ENCODE measurements at places on chromosomes 2 and 18.
A peak's percentile ranks its signal among the peaks of the same experiment; 100 is the strongest.

- no peak for DNase-seq
These were observed 173.0 kb downstream of the NEDD4L start for GRCh38 chr18:58217052-58217451.

GRCh38 chr2:48504647-48505327, 25.2 kb upstream of the STON1 start:
- no peak for DNase-seq

GRCh38 chr2:19225931-19226330, 132.5 kb downstream of the OSR1 start:
- no peak for DNase-seq

DNA sequence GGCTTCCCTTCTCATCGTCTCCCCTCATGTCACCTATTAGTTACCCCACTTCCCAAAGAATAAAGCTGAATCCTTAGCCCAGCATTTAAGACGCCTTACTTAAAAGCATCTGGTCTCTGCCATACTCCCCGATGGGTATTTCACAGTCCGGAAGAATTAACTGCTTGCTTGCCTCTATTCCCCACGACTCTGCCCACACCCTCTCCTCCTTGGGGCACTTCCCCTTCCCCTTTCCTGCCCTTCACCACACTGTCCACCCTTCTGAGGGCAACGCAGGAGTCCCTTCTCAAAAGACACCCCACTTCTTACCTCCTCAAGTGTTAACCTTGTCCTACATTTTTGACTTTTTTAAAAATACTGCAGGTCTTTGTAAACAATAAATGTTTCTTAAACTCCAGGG, 60.1 kb upstream of the RMP24 start:
- no peak for DNase-seq

DNA sequence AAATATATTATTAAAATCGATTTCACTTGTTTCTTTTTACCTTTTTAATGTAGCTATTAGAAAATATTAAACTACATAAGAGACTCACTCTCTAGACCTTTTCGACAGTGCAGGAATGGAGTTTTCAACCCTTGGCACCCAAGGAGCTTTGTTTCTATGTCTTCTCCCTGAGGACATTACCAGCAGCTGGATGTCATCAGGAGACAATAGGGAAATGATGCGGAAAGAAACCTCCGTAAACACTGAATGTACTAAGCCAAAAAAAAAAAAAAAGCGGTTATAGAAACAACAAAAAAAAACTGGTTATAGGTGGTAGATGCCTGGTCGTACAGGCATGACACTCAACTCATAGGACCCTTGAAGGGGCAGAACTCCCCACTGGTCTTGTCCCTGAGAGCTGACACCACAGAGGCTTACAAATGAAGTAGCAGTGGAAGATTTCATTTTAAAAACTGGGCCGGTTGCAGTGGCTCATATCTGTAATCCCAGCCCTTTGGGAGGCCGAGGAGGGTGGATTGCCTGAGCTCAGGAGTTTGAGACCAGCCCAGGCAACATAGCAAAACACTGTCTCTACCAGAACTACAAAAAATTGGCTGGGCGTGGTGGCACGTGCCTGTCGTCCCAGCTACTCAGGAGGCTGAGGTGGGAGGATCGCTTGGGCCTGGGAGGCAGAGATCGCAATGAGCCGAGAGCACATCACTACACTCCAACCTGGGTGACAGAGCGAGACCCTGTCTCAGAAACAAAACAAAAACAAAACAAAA, 23.8 kb downstream of the THAP4 start:
- DNase-seq, result no peak

DNA sequence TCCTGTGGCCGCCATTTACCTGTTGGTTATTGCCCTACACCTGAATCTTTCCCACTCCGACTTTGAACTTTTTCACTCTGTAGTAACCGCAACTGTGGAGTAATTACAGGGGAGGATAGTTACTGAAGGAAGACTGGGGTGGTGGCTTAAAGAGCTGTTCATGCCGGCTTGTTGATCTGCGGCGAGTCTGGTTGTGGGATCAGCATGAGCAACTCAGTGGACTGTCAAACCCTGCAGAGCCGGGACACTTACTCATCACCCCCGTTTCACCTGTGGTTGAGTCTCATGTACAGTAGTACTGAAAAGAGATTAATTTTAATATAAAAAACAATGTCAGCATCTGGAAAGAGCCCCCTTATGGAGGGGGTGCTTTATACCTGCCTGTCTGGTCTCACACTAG, 2.1 kb downstream of the ASB1 start:
- no peak for DNase-seq

DNA sequence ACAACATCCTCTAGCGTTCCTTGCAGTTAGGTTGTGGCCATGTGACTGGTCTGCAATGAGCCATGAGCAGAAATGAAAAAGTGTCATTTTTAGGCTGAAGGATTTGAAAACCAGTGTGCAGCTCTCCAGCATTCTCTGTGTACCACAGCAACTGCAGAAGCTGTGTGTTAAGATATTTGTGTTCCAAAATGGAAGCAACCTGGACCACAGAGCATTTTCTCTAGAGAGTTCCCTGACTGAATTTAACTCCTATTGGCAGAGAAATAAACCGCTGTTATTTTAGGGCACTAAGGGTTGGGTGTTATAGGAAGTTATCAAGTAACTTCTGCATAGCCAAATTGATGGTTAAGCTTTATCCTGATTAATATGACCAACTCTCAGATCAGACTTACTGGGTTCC, 257.2 kb upstream of the THUMPD2 start:
- DNase-seq, result no peak

DNA sequence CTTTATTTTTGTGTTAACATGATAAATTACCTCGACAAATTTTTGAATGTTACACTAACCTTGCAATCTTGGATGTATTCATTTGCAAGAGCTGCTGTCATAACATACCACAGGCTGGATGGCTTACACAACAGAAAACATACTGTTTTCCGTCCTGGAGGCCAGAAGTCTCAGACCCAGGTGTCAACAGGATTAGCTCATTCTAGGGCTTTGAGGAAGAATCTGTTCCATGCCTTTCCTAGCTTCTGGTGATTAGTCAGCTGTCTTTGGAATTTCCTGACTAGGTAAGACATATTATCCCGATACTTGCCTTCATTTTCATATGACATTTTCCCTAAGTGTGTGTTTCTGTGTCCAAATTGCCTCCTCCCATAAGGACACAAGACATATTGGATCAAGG, 188.6 kb upstream of the CDH19 start:
- DNase-seq, result no peak

DNA sequence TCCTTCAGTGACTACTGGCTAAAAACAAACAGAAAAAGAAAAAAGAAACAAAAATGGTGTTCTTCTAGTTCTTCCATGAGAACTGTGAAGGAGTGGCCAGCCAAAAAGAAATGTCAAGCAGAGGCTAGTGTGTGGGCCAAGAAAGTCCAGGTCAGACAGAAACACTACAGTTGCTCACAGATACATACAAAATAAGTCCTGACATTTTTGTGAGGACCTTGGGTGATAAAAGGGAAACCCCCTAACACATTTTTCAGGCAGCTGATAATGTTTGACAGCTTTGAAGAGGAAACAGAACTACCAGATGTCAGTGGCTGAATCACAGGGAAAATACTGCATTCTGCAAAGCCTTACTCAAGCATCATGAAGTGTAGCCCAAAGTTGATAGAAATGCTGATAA, 28.1 kb downstream of the ARHGAP25 start:
- DNase-seq, result peak; percentile 76

DNA sequence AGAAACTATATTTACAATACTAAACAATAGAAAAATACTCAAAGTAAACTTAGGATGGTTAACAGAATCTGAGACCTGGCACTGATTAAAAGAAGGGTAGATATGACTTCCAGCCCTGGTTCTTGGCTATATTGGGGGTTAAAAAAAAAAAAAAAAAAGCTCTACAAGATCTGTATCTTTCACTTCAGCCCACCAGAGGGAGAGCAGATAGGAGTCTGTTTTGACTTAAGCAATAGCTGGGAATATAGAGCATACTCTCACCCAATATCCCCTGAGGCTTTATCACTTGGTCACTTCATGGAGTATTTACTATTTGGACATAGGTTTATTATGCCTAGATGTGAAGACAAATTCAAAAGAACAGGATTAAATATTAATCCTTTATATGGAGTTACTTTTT, 598.9 kb upstream of the LINC00305 start:
- no peak for DNase-seq

DNA sequence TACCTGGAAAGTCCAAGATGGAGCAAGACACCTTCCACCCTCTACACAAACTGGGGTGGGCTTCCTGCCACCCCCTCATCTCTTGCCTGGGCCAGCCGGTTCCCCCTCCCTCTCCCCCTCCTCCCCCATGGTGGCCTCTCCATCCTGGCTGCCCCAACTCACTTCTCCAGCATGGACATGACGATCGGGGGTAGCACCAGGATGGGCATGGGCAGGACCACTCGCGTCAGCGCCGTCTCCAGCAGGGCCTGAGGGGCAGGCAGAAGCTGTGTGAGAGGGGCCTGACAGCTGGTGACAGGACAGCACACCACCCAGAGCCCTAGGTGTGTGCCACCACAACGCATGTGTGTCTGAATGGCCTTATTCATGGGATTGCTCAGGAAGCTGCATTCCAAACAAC, 51.0 kb downstream of the EMX1 start:
- no peak for DNase-seq

DNA sequence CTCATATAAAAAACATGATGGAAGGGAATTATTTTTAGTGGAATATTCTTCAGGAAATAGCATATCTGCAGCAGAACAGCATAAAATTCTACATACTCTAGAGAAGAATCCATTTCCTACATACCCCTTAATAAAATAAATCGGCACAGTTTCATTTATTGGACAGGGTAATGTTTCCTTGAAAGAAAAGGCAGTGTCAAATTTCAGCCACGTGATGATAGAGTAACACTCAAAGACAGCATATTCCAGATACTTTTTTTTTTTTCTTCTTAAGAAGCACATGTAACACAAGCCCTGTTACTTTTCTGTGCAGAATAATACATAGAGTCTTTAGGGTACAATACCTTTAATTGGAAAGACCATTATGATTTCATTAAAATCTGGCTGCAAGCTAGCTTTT, 204.4 kb downstream of the SRBD1 start:
- no peak for DNase-seq

DNA sequence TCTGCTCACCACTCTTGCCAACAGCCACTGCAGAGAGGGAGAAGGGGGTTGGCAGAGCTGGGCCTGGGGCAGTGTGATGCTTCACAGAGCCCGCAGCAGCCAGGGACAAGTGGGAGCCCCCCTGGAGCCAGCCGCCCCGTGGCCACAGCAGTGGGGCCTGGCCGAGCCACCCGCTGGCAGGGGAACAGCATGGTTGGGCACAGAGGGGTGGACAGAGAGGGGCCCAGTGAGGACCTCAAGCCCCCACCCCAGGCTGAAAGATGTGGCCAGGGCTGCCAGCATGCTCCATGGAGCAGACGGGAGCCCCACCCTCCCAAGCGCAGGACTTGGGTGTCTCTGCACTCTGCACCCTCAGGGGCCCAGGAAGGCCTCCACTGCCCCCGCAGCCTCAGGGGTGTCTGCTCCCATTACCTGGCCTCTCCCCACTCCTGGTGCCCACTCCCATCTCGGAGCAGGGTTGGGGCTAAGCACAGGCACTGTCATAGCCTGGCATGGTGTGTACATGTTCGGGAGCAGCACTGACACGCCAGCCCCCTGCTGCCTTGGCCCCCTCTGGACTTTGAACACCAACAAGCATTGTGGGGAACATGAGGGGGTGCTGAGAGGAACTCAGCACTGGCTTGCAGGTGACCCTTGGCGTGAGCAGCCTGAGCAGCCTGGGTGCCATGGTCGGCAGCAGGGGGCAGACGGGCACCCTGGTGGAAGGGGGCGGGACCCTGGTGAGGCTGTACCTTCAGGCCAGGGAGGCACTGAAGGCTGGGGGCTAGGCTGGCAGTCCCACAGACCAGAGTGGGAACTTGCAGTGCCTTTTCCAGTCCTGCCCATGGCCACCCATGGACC, 279.6 kb upstream of the CYP26B1 start:
- no peak for DNase-seq

- DNase-seq, result no peak
These were observed 163.7 kb downstream of the PTGR3 start for GRCh38 chr18:75045272-75045671.

GRCh38 chr2:135694711-135695110, 46.9 kb upstream of the UBXN4 start:
- no peak for DNase-seq

DNA sequence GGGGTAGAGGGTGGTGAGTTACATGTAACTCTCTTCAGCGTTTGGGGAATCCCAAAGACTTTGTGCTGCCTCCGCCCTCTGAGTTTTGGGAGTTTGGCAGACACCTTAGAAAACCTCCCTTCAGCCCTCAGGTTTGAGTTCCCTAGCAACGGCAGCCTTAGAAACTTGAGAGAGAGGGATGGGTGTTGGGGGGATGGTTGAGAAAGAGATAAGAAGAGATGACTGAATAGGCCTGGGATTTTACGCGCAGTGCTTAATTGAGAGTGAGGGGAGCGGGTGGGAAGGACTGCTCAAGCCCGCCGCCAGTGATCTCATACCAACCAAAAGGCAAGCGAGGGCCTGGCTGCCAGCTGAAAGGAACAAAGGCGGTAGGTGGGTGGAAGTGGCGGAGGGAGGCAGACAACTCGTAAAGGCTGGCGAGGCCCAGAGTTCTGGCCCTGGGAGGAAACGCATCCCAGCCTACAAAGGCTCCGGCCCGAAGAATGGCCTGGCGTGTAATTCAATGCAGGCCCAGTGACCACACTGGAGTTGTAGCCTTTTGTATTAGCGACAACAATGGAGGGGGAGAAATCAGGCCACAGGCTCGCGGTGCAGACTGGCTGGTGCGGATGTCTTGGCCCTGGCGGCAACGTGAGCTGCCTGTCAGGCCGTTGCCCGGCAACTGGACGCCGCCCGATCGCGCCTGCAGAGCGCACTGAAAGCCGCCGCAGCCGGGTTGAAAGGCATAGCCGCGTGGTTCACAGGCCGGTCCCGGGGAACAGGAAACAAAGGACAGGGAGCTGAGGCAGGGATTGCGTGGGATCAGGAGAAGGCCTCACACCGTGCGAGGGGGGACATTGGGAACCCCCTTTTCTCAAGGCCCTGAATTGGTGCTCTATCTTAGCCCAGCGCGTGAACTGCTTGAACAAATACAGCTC, 39.9 kb upstream of the DARS1 start:
- no peak for DNase-seq

DNA sequence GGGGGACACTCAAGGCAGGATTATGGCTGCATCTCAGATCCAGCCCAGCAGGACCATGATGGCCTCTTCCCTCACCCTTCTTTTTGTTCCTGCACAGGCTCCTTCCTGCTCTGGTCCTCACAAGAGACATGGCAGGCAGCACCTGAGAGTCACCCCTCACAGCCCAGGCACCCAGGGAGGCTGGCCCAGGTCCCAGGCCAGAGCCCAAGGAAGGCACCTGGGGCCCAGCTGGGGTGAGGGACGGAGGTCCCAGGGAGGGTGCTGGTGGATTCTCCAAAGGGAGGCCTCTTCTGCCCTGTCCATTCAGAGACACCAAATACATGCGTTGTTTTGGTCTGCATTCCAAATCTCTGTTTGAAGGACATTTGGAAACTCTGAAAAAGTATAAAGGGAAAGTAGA, 285.4 kb upstream of the HS6ST1 start:
- no peak for DNase-seq

- DNase-seq, result no peak
These were observed 6.8 kb upstream of the PLB1 start for GRCh38 chr2:28488858-28489575.

GRCh38 chr2:176856683-176857082, 355.9 kb upstream of the HNRNPA3 start:
- DNase-seq, result peak; percentile 13

GRCh38 chr2:149899390-149899789, 311.8 kb upstream of the MMADHC start:
- DNase-seq, result no peak

- DNase-seq, result no peak
These were observed 138.4 kb downstream of the OTX1 start for GRCh38 chr2:63189026-63189425.

- no peak for DNase-seq
These were observed 3.3 kb upstream of the DES start for GRCh38 chr2:219414857-219415256.

GRCh38 chr2:205984381-205984780, 101.6 kb downstream of the INO80D start:
- DNase-seq, result no peak
